ENCODE measurements at places on chromosomes 2 and 18. TPM values are rescaled to one million over a fixed set of nuclear protein-coding genes. Genes with fewer than 3 reads are reported as not detected.

DNA sequence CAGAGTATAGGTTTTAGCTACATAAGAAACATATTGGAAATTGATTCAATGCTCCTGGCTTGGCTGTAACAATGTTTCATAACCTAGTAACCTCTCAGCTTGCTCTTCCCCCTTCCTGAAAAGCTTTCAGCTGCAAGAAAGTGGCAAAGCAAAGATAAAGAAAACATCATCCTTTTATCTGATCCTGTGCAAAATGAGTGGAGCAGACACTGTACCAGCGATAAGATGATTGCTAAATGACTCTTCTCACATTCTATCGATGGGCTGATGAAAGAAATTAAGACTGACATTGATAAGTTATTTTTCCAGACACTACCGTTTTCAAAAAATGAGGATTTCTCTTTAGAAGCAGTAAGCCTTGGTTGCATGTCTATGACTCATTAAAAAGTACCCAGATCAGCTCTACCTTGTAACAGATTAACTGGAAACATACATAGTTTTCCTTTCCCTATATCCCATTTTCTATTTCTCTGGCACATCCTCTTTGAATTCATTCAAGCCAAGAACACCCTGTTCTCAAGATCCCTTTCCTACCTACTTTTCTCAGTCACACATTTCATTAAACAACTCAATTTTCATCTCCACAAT is 87.1 kb upstream of the LYPD1 start:
- peak; percentile 15 for DNase-seq

DNA sequence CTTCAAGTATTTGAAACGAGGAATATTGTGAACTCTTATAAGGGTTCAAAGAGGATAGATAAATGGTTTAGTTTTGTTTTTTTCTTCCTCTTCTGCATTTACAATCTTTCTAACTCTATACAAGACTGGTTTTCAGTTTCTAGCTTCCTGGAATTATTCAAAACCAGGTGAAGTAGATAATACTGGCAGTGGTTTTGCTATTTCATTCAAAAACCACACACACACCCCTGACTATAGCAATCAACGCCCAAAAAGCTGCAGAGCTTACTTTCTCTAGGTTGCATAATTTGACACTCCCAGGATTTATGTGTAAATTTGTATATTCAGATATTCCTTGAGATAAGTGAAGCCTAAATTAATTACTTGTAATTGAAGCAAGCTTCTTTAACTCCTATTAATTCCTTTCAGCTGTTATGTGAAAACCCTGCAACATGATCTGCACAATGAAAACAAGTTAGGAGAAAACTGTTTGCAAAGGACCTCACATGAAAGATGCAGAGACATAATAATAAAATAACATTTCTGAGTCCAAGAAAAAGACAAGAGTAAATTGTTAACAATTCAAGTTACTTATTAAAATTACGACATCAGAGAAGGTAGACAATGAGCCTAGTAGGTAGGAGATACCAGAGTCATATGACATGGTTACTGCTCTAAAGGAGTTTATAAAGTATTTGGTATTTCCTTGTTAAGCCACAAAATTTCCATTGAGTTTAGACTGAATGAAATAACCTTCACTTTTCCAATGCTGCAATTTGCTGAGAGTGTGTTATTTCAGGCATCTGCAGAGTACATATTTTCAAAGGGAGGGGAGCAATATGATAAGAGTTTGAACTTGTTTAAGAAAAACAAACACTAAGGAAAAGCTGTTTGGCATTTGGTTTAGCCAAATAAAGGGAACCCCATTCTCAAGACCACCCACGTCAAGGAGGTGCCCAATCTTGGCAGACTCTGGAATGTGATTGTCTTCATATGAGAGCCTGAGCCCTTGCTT is 1.6 kb upstream of the NFE2L2 start:
- DNase-seq: peak; percentile 80

Gene CHRND
- total RNA-seq: not detected

Gene CRYBA2
- not detected for total RNA-seq

Gene DYSF
- total RNA-seq: 140 TPM

Measured in astrocyte (in vitro differentiated cells and primary cell).